ENCODE measurements at places on chromosomes 11 and 22.

- DNase-seq = no peak
Observed at GRCh38 chr11:85752890-85753581, 57.9 kb downstream of the SYTL2 start.

DNA sequence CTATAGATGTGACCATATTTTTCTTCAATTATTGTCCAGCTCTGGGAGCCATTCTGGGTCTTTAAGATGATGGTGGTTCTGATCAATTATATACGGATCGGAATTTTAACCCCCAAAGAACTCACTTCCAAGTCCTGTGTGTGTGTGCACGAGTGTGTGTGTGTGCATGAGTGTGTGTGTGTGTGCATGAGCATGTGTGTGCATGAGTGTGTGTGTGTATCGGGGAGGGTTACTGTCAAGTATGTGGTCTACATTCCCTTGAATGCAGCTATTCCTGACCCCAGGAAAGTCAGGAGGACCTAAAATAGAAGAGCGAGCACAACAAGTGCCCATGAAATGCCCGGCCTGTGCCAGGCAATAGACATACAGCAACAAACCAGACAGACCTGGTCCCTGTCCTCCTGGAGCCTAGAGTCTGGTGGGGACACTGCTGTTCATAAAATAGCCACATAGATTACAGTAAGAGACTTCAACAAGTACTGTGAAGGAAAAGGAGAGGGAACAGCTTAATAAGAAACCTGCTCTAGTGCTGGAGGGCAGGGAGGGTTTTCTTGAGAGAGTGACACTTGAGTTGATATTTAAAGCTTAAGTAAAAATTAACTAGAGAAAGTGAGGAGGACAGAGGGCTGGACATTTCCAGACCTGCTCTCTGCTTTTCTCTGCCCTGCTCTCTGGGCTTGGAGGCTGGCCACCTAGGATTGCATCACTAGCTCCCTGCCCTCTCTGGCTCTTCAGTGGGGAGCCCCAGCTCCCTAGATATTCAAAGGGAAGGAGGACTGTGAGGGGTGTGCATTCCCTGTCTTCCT is 66.1 kb upstream of the SPON1 start:
- no peak for DNase-seq

GRCh38 chr22:37032535-37033460 is 13.3 kb downstream of the MPST start:
- no peak for DNase-seq

DNA sequence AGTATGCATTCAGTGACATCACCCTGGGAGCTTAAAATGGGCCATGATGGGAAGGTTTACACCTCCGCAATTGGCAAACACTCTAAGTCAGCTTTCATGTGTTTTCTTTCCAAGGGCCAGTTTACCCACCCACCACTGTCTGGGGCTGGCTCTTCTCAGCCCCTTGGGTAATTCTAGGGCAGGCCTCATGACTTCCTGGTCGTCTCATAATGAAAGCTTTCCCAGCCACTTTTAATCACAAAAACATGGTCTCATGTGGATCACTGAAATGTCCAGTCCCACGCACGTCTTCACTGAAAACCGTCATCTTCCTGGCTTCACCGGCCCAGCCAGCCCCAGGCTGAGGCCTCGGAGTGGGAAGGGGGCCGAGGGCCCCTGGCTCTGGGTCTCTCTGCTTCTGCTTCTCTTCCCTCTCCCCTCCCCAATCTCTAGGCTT is 58.5 kb upstream of the ANO1 start:
- DNase-seq = no peak

GRCh38 chr11:66362481-66363147 is 8.9 kb downstream of the SLC29A2 start:
- DNase-seq = no peak

Measured in hypothalamus (tissue), 51 donors.